SK-N-DZ (cell line): ENCODE measurements at places on chromosomes 3 and 15.

GRCh38 chr3:136835813-136836510 is 17.0 kb downstream of the SLC35G2 start:
- DNase-seq: no peak

- no peak for DNase-seq
Observed at GRCh38 chr3:37694284-37694675, 167.4 kb upstream of the CTDSPL start.

DNA sequence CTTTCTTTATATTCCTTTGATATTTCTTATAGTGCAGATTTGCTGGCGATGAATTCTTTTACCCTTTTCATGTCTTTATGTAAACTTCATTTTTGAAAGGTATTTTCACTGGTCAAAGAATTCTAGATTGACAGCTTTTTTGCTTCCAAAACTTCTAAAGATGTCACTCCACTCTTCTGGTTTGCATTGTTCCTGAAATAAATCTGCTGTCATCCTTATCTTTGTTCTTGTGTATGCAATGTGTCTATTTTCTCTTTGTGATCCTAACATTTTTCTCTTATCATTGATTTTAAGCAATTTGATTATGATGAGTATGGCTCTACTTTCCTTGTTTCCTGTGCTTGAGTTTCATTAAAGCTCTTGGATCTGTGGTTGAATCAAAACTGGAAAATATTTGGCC is 103.4 kb downstream of the GLDN start:
- no peak for DNase-seq

DNA sequence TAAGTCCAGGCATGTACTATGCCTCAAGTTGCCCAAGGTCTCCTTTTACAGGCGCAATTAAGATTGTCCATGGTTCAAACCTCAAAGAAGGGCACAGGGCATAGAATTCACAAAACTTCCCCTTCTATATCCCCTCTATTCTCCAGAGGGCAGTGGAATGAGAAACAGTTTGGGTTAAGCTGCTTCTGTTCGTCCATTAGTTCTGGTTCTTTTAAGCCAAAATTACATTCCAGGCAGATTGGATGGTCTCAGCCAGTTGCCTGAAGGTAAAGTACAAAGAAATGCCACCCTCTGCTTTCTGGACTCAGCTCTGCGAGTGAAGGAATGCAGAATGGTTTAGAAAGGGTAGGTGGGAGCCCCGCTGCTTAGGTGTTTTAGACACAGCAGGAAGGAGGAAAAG is 200.7 kb downstream of the GREM1 start:
- no peak for DNase-seq

DNA sequence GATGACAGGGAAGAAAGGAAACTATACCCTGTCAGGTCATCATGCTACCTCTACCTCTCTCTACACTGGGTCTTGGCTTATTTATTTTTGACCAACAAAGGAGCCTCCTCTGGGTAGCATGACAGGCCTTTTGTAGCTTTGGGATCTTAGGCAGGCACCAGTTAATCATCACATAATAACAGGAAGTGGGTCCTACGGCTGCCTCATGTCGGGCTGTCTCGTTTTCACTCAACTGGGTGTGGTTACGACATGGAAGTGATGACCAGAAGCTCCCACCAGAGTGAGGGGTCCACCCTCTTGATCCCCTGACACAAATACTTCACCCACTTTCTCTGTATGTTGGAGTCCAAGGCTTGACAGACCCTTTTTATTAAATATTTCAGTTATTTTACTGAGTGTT is 105.3 kb downstream of the CD47 start:
- no peak for DNase-seq

DNA sequence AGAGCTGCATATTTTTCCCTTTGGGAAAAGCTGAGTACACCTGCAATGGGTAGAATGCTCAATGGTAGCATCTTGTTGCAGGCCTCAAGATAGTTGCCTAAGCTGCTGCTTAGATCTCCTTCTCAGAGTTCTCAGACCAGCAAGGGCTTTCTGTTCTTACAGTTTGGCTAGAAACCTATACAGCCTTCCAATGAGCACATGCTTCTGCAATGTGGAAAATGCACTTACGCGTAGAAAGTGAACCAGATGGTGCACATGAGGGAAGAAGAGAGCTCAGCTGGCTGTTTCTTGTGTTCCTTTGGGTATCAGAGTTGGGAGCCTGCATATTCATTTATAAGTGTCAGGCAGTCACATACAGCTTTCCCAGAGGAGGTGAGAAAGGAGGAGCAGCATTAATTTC is 136.4 kb downstream of the B3GALNT1 start:
- no peak for DNase-seq

GRCh38 chr3:43695863-43696262 is 5.1 kb downstream of the ABHD5 start:
- DNase-seq: no peak

GRCh38 chr3:34305266-34305665 is 506.8 kb downstream of the PDCD6IP start:
- DNase-seq: no peak

DNA sequence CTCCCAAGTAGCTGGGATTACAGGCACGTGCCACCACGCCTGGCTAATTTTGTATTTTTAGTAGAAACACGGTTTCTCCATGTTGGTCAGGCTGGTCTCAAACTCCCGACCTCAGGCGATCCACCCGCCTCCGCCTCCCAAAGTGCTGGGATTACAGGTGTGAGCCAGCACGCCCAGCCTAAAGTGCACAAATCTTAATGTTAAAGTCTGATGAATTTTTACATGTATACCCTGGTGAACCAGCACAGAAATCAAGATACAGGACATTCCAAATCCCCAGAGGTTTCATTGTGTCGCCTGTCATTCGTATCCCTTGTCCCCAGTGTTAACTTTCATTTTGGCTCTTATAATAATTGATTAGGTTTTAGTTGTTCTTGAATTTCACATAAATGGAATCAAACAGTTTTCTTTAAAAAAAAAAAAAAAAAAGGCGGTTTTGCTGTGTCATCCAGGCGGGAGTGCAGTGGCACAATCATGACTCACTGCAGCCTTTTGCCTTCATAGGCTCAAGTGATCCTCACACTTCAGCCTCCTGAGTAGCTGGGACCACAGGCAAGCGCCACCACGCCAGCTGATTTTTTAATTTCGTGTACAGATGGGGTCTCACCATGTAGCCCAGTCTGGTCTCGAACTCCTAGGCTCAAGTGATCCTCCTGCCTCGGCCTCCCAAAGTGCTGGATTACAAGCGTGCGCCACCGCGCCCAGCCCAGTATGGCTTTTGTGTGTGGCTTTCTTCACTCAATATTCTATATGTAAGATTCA is 1.5 kb upstream of the TM4SF19 start:
- no peak for DNase-seq

DNA sequence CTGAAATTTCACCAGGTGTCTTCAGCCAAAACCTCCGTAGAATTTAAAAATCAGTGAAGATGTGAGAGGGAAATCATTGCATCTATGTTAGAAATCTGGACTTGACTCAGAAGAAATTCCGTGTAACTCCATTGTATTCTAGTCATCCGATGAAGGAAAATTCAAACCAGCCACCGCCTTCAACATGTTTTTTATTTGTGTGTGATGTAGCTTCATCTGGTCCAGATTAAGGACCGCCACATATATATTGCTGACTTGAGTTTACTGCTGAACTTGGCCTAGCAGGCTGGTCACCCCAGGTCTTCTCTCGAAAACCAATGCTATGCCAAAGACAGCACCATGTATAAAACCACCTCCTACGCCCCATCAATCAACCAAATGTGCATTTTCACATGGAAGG is 120.9 kb downstream of the FOXP1 start:
- no peak for DNase-seq

DNA sequence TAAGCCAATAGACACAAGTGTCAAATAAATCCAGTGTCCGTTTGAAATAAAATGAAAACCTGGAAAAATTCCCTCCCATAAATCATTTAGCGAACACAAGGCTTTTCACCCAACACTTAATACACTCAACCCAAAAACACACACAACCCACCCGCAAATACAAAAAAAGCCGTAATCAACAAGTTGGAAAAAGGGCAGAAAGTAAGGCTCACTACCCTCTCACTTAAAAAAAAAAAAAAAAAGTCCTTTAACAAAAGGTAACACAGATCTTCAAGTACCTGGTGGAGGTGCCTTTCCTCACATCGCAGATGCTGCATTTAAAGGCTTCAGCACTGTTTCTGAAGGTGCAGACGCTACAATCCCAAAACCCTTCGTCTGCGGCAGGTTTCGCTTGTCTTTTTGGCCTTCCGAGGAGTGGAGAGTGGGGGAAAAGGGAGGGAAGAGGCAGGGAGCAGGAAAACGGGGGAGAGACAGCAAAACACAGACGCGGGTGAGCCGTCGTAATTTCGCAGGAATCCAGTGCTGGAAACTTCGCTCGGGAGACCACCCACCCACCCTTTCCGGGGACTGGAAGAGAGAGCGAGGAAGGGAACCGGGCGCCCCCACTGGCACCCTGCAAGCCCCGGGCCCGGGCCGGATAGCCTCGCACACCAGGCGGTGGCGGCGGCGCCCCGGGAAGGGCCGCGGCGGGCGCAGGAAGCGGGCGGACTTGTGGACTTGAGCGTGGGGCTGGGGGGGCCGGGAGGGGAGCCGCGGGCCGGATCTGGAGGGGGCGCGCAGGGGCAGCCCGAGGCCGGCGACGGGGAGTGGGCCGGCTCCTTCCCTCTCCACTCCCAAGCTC is 401.8 kb downstream of the SHQ1 start:
- peak; percentile 43 for DNase-seq

GRCh38 chr15:43517354-43518196 is at the start of gene MAP1A:
TSS of gene MAP1A (plus strand) at chr15:43517608. CDS start at chr15:43521474, 3,866 bp downstream.
- DNase-seq: peak; percentile 88

DNA sequence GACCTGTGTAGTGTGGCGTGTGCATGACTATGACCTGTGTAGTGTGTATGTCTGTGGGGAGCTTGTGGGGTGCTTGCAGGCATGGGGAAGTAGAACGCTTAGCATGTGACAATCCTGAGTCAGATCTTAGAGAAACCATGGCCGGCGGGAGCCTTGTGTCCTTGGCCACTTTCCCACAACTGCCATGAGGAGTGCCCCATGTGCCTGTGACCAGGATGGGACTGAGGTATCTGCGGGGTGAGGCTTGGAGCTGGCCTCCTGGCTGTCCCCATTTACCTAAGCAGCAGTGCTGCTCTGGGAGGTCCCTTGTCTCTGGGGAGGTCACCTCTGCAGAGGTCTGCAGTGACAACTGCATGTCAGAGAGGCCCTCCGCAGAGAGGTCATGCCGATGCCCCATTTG is 23.6 kb downstream of the TRPM1 start:
- DNase-seq: no peak

DNA sequence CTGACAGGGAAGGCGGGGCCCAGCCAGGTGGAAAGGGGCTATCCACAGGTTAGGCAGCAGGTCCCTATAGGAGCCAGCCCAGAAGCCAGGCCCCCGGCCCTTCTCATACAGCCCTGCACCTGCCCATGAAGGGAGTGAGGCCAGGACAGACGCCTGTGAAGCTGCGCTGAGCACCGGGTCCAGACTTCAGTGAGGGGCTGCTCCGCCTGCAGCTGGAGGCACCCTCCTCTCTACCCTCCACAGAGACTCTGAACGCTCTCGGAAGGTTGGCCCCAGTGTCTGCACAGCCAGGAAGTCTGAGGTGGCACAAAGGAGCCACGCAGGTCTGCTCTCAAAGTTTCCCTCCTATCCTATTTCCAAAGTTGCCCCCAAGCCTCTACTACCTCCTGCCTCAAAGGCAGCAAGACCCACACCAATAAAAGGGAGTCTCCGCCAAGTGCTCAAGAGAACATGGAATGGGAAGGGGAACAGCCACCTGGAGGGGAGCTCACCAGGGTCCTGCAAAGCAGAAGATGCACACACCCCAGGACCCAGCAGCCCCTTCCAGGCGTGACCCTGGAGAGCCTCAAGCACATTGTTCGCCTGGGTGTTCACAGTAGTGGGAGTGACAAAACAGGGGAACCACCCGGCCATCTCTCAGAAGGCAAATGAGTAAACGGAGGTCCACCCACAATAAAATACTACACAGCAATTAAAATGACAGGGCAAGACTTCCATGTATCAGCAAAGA is 19.5 kb downstream of the XXYLT1 start:
- no peak for DNase-seq

DNA sequence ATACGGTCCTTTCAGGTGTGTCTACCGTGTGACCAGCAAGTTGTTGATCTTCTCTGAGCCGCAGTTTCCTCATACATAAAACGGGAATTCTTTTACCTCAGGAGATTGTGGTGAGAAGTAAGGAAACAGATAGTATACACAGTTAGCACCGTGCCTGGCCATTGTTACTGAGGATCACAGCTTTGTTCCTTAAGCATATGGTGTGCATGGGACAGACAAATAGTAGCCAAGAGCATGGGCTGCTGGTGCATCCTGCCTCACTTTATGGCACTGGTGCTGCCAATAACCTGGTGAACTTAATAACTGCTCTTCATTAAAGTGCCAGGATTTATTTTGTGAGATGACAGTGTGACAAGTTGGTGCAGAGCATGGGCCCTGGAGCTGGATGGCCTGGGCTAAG is 86.3 kb downstream of the PDCD6IP start:
- no peak for DNase-seq

GRCh38 chr15:59553879-59554735 is 57.5 kb upstream of the GCNT3 start:
- DNase-seq: no peak

- no peak for DNase-seq
Observed at GRCh38 chr15:74782259-74783071, 585 bp downstream of the CSK start.

GRCh38 chr15:40047415-40048210 is 8.6 kb upstream of the SRP14 start:
- DNase-seq: no peak

- no peak for DNase-seq
Observed at GRCh38 chr15:25864966-25865365, 1.8 kb upstream of the ATP10A start.

- no peak for DNase-seq
Observed at GRCh38 chr3:112042842-112043280, 8.3 kb downstream of the TMPRSS7 start.

GRCh38 chr3:113966172-113966571 is 18.4 kb downstream of the ZDHHC23 start:
- DNase-seq: no peak

DNA sequence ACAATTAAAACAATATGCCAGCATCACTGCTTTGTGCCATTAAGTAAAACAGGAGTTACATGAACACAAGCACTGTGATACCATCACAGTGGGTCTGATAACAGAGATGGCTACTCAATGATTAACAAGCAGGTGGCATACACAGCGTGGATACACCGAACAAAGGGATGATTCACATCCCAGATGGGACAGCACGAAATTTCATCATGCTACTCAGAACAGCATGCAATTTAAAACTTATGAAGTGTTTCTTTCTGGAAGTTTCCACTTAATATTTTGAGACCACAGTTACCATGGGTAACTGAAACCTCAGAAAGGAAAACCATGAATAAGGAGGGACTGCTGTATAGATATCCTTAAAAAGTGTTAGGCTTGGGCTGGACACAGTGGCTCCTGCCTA is 44.5 kb downstream of the SLC24A1 start:
- no peak for DNase-seq

- DNase-seq: no peak
Observed at GRCh38 chr3:53082736-53083135, 36.9 kb upstream of the SFMBT1 start.
